Activated T-helper 1 cell treated with Interleukin-2 at 50 U/mL for 16 hours (primary cell): ENCODE measurements at places on chromosomes 2 and 18.
A peak's percentile ranks its signal among the peaks of the same experiment; 100 is the strongest.

DNA sequence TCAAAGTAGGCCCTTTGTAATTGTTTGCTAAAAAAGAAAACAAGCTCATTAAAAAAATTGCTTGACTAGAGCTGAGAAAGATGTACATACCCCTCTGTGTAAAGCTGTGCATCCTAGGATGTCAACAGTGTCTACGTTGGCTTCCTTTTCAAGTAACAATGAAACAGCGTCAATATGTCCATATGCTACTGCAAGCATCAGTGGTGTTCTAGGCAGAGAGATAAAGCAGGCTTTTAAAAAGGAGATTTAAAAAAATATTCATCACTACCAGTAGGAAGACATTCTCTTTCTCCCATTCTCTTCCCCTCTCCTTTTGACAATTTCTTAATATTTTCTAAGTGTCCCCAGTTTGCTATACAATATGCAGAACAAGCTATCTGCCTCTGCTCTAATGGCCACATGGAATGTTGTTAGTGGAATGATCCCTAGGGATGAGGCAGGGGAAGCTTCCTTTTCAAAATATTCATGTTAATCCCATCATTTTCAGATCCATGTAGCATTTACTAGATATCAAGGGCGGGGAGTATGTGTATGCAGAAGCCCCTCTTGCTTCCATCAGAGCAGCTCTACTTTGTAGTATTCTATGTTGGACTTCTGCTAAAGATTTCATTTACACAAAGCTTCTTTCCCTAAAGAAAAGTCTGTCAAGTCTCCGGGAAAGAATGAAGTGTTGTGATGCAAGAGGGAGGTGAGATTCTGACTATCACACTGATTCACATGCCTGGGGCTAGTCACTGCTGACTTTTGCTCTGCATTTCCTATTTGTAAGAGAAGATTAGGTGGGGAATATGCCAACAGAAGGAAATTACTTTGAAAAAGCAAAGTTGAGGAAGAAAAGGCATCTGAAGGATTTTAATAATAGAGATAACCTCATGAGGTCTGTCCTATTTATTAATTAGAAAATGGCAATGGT is 81.5 kb upstream of the PGAP1 start:
- no peak for DNase-seq

DNA sequence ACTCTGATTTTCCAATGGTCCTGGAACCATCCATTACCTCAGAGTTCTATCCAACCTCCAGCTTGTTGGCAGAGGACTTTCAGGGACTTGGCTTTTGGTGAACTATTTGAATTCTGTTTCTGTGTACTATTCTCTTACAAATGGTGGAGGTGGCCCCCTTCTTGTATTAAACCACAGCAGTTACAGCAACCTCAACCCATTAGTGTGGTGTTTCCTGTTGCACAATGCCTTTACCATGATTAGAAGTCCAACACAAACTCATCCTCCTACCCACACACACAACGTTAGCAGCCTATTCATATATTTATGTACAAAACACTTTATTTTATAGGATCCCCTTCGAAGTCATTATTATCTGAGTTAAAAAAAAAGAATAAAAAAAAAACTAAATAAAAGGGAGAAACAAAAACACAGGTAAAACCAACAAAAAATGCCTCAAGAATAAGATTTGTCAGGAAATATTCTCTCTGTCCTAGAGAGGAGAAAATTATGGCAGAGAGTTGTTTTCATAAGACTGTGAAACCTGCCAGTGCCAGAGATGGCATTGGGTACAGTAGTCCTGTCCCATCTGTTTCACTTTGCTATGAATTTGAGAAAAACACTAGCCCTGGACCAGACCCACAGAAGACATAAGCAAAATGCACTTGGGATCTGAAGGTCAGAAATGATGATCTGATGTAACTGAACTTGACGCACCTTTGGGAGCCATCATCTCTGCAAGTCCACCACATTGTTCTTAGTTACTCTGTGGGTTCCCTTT is 1896.0 kb upstream of the PIK3C3 start:
- DNase-seq, result no peak

GRCh38 chr2:164739966-164740365 is 101.7 kb downstream of the COBLL1 start:
- no peak for DNase-seq

GRCh38 chr18:34870555-34871310 is 160.6 kb downstream of the DTNA start:
- no peak for DNase-seq

DNA sequence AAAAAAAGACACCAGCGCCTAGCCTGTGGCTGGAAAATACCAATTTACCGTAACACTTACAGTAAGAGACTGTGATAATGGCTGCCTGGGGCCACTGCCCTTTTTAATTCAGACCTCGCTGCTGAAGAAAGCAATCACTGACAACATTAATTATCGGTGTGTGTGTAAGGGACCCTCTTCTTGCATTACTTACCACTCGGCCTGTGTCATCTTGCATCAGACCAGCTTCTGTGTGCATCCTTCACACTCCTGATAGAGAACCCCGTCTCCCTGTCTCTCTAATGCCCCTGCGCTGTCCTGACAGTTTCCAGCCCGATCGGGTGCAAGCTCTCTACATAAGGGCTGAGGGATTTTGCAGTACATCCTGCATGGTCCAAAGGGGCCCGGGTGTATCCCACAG is 124.4 kb downstream of the ZNF516 start:
- DNase-seq, result no peak

DNA sequence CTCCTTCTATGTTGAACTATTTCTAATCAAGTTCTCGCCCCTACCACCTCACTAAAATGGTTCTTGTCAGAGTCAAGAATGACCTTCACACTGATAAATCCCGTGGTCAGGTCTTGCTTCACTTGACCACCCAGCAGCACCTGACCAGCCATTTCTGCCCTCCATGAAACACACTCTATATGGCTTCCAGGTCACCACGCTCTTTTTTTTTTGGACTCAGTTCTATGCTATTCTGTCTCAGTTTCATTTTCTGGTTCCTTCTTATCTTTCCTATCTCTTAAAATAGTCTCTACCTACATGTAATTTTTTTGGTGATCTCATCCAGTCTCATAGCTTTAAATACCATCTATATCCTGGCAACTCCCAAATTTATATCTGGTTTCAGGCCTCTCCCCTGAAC is 11.4 kb downstream of the EIF2AK3 start:
- no peak for DNase-seq

GRCh38 chr2:112958428-112959108 is 19.2 kb upstream of the IL36G start:
- DNase-seq, result no peak

DNA sequence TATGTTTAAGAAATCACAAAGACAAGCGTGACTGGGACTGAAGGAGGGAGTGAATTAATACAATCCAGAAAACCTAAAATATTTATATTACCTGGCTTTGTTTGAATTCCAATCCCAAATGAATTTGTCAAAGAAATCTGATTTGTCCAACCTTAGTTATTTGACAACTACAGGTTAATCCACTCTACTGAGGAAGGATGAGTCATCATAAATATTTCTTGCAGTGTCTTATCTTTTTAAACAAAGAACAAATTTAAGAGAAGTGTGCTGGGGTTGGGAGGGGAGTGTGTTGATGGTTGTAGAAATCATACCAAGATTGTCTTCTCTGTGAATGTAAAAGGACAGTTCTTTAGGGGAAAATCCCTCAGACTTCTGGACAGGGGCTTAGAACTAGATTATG is 1106.3 kb upstream of the SLC39A10 start:
- no peak for DNase-seq

- no peak for DNase-seq
These were observed 5.5 kb upstream of the TTL start for GRCh38 chr2:112476434-112476833.

DNA sequence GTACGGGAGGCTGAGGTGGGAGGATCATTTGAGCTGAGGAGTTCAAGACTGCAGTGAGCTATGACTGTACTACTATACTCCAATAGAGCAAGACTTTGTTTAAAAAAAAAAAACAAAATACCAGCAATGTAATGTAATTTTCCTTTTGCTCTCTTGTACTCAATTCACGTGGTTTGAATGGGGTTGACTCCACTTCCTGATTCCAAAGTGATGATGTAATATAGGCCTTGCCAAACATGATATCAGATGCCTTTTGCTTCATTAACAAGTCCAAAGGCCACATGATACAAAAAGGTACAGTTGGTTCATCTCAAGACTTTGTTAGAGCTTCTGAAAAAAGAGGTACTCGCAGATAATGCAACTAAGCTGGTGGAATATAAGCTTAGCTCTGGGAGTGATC is 321.8 kb downstream of the ZEB2 start:
- DNase-seq, result no peak

GRCh38 chr2:156046900-156047299 is 285.6 kb downstream of the NR4A2 start:
- DNase-seq, result no peak

- DNase-seq, result no peak
These were observed 524.2 kb upstream of the TCF4 start for GRCh38 chr18:56112013-56112749.

- no peak for DNase-seq
These were observed 1.2 kb upstream of the LYG2 start for GRCh38 chr2:99256677-99257076.

GRCh38 chr2:41151746-41152145 is 699.9 kb upstream of the SLC8A1 start:
- DNase-seq, result no peak

- no peak for DNase-seq
These were observed 710 bp upstream of the TMSB10 start for GRCh38 chr2:84904717-84905174.

GRCh38 chr2:102891296-102891695 is 129.5 kb downstream of the TMEM182 start:
- DNase-seq, result no peak

GRCh38 chr2:124187948-124188347 is 162.9 kb downstream of the CNTNAP5 start:
- no peak for DNase-seq

DNA sequence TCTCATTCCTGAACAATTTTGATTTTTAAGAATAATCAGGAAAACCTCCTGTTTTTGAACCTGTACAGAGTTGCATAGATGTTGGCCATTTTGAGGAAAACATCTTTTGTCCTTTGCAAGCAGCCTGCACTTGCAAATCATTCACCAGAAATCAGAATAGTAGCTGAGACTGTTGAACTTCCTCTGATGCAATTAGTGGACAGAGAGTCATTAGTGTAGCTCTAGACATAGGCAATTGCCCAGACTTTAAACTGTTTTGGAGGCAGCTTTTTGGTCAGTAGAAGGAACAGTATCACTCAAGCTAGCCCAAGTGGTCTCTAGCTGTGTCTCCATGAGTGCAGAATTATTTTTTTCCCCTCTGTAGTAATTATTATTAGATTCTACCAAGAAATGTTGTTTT is 326.1 kb downstream of the PIK3C3 start:
- DNase-seq, result no peak

DNA sequence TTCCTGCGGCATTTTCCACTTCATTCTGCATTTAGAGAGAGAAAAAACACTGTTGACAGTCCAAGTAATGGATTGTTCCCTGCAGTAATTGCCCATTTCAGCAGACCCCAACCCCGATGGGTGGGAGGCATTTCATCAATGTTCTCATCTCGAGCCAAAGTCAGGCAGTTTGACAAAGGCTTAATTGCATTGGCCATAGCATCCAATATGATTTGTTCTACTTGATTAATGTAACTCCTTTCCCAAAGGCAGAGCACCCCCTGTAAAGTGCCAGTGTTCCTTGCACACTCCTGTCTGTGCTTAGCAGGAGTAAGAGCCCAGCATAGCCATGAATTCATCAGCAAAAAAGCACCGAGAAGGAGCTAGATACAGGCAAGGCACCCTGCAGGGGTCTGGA is 174.4 kb downstream of the SEPTIN10 start:
- DNase-seq, result no peak

GRCh38 chr2:217899231-217900009 is 103.4 kb downstream of the TNS1 start:
- DNase-seq, result no peak

DNA sequence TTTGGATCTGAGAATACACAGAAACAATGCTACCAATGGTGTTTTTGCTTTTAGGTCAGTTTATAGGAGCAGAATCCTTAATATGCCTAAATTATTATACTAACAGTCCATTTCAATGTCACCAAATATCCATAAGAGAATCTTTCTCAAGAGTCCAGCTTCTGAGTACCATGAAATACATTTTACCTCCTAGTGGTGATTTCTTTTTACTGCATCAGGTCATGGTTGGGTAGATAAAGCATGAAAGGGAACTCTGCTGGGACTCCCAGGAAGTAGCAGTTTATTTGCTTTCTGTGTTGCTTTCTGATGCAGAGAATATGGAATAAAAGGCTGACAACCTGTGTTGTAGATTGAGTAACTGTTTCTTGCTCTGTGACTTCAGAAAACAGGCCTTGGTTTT is 115.6 kb downstream of the PPP1R1C start:
- DNase-seq, result no peak

DNA sequence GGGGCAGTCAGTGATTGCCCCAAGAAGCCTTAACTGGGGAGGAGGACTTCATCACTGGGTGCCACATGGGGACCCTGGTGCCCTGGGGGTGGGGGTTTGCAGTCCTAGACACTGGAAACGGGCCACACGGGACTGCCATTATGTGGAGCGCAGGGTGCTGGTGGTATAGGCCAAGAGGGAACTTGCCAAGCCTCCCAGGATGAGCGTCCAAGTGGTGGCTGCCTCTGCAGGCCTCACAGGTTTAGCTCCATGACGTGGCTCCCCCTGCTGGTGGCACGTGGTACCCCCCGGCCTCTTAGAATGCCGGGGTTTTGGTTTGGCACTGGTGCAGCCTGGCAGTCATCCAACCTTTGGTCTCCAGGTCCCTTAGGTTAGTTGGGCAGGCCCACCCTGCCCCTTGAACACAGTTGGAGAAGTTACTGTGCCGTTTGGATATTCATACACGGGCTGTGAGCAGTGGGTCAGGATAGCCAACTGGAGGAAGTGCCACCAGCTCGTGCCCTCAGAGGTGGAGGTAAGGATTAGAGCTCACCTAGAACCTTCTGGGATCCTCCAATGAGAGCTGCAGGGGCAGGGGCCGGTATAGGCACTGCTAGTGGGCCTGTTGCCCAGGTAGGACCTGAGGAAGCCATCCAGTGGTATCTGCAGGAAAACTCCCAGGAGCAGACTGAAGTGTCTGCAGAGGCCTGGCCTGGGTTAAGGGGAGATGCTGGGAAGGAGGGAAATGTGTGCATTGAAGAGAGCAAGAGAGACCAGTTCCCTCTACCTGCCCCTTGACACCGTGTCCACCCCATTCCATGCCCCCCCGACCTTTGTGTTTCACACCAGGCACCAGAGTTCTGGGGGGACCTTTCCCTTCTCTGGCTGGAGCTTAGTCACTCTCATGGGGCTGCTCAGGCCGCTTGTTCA is 5.7 kb downstream of the PTMA start:
- peak; percentile 83 for DNase-seq

- no peak for DNase-seq
These were observed 221.7 kb downstream of the GCA start for GRCh38 chr2:162565666-162566065.

DNA sequence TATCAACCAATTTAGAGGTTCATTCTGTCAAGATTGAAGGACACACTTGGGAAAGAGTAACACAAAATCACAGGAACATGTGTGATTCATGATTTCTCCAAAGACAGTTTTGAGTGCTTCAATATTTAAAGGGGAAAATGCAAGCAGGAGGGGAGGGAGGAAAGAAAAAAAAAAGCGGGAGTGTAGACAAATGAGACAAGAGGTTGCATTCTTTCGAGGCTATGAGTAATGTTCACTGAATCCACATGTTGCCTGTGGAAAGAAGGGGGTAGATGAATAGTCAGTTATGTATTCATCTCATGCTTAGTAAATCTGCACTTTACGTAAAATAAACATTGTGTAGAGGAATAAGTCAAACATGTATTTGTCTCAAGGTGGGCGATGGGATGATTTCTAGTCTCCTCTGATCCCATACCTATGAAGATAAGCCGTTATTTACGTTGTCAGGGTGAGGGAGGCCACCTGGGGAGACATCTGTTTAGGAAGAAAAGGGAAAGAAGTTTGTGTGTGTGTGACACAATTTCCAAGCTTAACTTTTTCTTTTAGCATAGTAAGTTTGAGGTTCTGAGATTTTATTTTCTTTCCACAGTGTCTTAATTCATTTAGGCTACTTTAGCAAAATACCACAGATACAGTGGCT is 211.0 kb upstream of the ZC3H15 start:
- no peak for DNase-seq
